ENCODE measurements at places on chromosomes 5 and 9. TPM values are rescaled to one million over a fixed set of nuclear protein-coding genes. Genes with fewer than 3 reads are reported as not detected.

- no peak for DNase-seq
Observed at GRCh38 chr9:37348917-37349316, 73.6 kb upstream of the GRHPR start.

The AFAP1L1 gene
- total RNA-seq: 3.7 TPM

The TRPM6 gene
- total RNA-seq: 1.1 TPM

GRCh38 chr5:39106322-39106721 lies 32.1 kb upstream of the RICTOR start:
- no peak for DNase-seq

The IL12B gene
- not detected for total RNA-seq

The GKAP1 gene
- total RNA-seq: 10.9 TPM

The REEP2 gene
- 71.0 TPM for total RNA-seq

- DNase-seq: no peak
Observed at GRCh38 chr5:14675865-14676300, 11.4 kb downstream of the OTULIN start.

DNA sequence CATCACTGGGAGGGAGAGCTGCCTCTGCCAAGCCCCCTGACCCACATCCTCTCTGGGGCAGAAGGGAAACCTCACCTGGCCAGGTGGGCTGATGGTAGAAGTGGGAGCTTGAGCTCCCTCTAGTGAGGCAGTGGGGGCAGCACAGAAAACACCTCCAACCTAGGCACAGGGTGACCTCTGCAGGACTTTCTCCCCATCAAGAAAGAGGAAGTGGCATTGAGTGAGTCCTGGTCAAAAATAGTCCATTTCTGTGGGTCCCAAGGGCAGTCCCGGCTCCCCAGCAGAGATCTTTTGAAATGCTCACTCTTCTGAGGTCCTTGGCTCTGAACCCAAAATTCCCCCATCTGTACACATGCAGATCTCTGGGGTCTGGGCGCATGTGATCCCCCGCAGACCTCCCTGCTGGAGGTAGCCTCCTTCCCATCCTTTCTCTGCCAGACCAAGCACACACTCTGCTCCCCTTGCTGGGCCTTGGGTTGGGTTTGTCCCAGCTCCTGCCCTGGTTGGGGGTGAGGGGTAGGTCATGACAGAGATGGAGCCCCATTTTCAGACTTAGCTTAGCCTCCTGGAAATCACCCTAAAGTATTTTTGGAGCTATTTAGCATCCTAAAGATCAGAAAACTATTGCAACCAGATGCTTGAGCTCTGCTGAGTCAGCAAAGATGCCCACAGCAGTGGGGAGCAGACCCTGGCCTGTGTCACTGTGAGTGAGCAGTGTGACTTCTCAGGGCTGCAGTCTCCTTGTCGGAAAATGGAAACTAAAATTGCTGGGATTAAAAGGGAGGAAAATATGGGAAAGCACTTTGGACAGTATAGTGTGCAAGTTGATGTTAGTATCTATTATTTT lies 41.6 kb upstream of the LCP2 start:
- DNase-seq: no peak

DNA sequence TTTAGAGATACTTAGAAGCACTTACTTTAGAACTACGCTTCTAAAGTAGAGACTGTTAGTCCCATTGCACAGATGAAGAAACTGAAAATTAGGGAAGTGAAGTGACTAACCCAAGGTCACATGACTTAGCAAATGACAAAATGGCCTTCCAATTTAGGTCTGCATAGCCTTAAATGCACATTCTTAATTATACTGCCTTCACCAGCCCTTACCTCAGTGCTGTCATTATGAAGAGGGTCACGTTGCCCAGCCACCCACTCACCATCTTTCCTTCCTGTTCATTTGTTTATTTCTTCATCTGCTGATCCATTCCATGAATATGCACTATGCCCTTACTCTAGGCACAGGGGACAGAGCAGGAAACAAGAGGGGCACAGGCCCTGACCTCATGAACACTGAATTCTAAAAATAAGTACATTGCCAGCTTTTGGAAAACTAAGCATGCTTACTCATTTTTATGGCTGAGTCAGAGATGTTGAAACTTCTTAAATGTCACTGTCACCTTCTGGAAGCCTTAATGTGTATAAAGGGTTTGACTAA lies 8.6 kb downstream of the HAVCR2 start:
- DNase-seq: no peak

The SPATA31A5 gene
- total RNA-seq: not detected

DNA sequence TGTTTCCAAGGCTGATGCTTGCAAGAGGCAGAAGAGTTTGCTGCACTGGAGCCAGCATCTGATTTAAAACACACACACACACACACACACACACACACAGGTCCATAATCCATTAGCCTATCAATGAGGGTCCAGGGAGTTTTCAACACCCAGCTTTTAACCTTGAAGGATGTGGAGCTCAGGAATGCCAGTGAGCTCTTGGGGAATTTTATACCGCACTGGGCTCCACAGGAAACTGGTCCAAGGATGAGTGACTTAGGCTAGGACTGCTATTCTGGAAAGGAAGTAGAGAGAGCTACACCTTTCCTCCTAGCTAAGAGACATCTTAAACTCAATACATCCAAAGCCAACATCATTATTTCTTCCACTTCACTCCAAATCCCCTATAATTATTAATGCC lies 942 bp upstream of the NRG2 start:
- DNase-seq: no peak

DNA sequence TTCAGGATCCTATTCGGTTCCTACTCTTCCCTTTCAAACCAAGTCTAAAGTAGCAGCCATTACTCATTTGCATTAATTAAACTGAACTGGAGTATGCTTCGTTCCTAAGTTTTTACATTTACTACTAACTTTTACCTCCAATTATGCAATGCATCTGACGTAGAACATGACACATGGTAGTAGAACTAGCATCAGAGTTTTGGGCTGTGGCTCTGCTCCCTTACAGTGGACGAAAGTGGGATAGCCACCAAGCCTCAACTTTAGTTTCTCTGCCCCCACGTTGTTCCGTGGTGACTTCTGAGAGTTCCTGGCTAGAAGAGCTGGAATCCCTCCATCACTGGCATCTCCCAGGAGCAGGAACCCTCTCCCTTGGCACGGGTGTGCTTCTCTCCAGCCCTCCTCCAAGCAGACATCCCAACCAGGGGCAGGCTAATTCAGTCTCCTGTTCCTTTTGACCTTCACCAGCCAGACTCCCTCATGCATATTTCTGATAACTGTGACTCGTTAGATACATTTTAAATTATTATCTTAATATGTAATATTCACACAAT lies 2.9 kb downstream of the IFNE start:
- DNase-seq: no peak

DNA sequence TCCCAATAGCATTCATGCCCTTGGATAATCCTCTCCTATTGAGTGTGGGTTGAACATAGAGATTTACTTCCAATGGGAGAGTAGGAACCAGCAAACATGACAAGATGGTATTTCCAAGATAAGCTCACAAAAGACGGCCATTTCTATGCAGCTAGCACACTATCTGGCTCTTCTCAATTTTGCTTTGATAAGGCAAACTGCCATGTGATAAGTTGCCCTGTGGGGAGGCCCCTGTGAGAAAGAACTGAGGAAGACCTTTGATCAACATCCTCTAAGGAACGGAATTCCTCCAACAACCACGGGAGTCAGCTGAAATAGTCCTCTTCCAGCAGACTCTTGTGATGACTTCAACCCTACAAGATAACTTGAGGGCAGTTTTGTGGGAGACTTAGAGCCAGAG lies 211.9 kb upstream of the TRPM3 start:
- DNase-seq: no peak

The EQTN gene
- total RNA-seq: 1.6 TPM

DNA sequence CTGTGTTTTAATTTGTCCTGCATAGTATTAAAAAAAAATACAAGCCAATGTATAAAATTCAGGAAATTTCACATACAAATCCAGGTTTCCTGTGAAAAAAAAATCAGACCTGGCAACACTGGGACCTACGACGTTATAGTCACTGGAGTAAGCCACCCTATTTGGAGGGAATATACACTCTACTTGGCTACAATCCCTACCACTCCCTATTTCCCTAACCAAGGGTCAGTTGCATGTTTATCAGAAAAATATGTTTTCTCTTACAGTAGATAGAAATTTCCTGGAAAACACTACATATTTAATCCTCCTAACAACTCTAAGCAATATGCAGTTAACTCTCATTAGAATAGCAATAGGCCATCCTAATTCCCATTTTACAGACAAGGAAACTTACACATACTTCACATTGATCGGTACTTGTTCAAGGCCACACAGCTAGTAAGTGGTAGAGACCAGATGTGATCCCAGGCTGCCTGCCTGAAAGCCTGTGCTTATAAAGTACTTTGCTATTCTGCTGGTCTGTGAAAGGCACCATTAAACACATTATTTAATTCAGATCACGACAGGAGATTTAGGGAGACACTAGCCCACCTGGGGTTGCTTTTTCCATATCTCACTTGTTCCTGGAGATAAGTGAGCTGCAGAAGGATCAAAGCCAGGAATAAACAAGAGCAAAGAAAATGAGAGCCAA lies 70.8 kb downstream of the MFAP3 start:
- no peak for DNase-seq

The N4BP3 gene
- total RNA-seq: 8.0 TPM

DNA sequence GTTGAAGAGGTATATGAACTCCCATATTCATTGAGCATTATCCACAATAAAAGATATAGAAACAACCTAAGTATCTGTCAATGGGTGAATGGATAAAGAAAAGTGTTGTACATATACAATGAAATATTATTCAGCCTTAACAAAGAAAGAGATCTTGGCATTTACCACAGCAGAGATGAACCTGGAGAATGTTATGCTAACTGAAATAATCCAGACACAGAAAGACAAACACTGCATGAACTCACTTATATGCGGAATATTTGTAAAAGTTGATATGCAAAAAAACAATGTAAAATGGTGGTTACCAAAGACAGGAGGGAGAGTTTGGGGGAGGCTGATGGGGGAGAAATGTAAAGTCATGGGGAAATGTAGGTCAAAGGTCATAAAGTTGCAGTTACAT lies 278.7 kb downstream of the ZNF608 start:
- no peak for DNase-seq

DNA sequence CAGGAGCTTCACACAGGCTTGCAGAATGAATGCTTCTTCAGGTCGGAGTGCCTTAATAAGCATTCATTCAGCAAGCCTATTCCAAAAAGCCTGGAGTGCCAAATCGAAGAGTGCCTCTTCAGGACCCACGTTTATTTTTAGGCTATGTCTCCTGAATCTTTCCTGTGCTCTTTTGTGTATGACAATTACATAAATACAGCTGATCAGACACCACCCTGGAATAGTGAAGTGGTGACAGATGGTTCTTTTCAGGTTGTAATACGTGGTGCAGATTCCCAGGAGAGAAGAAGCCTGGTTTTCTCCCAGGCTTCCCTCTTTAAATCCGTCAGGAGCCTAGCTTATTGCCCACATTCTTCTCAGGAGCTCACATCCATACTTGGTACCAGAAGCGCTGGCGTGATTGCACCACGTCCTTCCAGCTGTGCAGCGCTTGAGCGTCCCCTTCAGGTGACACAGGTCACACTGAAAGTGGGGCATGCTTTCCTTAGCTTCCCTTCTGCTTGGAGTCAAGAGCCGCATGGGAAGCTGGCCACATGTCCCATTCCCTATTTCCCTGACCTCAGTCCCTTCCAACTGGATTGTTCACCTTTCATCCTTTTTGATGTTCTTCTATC lies 123.1 kb downstream of the ADCY2 start:
- no peak for DNase-seq

The DPYSL3 gene
- 977 TPM for total RNA-seq

GRCh38 chr9:89593727-89594427 lies 10.9 kb upstream of the GADD45G start:
- DNase-seq: no peak

DNA sequence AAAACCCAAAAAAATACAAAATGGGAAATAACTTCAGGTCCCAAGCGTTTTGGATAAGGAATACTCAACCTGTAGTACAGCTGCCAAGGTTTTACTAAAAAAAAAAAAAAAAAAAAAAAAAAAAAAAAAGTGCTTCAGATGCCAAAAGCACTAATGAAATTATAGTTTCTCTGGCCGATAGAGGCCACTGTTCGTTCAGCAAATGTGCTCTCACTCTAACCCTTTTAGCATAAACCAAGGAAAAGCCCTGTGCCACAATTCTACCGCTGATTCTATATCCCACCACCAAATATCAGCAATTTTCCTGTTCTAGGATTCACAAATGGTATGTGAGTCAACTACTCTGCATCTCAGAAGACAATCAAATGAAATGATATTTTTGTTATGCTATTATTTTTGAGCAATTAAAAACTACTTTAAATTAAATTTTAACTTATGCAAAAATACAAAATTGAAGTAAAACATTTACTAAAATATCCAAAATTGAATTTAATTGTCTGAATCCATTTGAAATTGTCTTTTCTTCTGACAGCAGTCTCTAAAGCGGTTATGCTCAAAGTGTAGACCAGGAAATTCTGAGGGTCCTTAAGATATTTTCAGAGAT lies 79.8 kb downstream of the RICTOR start:
- DNase-seq: no peak

DNA sequence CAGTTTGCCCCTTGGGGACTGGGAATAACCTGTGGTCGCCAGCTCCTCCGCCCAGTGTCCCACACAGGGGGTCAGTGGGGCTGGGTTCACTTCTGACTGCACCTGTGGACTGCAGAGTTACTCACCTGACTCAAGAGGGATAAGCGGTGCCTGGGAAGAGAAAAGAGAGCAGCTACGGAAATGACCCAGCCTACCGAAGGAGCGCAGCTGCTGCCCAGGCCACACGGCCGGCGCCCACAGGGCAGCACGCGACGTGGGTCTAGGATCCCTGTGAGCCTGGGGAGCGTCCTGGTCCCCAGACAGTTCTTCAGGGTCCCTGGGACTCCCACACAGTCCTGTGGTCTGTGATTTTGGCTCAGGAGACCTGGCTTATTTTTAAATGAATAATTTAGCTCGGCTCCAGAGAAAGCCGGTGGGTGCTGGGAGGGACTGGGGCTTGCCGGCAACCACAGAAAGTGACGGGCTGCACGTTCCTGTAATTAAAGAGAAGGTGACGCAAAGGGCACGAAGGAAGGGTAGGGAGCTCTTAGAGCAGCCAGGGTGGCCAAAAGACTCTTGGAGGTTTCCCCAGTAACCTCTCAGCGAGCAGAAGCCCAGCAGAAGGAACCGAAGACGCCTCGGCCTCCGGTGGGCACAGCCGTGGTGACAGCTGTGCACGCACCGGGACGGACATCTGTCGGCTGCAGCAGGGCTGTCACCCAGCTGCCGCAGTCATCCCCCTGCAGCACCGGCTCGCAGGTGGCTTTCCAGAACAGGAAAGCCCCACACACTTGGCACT lies 97.5 kb upstream of the FCN2 start:
- no peak for DNase-seq
